Heart left ventricle (tissue), 16 donors: ENCODE measurements at places on chromosomes 16 and 17. TPM values are rescaled to one million over a fixed set of nuclear protein-coding genes. Genes with fewer than 3 reads are reported as not detected.

Gene XAF1
- 14.5 TPM for total RNA-seq

DNA sequence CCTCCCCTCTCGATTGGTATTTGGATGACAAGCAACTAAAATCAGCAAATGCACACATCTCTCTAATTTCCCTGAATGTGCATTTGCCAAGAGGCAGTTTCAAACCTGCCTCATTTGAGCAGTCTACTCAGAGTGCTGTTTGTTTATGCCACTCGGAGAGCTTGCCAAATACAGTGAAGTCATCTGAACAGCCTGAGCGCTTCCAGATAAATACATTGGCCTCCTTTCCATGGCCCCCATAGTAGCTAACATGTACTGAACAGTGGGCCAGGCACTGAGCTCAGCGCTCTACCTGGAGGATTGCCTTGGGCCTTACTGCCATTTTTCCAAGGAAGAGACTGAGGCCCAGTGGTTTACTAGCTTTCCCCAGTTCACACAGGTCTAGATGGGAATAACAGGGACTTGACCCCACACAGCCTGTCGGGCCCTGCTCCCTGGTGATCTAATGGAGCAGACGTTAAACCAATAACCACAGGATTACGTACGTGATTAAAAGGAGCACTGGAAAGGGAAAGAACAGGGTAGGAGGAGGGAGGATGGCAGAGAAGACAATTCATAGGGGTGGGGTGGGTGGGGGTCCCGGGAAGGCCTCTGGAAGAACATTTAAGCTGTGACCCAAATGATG lies 18.7 kb upstream of the ANKRD40CL start:
- no peak overlapping the region for H3K27ac ChIP-seq
- no peak for DNase-seq
- H3K36me3 ChIP-seq = no peaks in the 10 kb centered on the region
- H3K27me3 ChIP-seq = no peaks in the 10 kb centered on the region
- H3K4me3 ChIP-seq = no peak overlapping the region

DNA sequence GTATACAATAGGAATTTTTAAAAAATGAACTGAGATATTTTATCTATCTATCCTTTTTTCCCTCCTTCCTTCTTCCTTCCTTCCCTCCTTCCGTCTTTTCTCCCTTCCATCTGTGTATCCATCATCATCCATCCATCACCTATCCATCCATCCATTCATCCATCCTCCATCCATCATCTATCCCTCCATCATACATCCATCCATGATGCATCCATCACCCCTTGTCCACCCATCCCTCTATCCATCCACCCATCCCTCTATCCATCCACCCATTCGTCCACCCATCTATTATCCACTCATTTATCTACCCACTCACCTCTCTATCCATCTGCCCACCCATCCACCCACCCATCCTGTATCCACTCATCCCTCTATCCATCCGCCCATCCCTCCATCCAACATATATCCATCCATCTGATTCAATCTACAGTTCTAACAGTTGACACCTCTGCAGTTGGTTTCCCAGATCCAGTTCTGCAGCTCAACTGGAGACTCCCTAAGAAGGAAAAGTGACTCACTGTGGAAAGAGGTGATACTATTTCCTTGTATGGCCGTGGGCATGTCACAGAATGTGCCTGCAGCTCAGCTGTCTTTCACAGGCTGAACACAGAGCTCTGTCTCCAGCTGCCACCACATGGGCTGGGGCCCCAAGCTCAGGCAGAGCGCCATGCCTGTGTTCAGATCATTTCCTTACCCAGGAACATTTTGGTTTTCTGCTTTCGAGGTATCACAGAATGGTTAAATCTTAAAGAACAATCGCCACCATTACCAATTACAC lies 130.8 kb downstream of the XYLT1 start:
- no peak overlapping the region for H3K27ac ChIP-seq
- H3K4me1 ChIP-seq = no peaks in the 10 kb centered on the region
- H3K4me3 ChIP-seq = no peak overlapping the region

Gene ZNF213
- 6.7 TPM for total RNA-seq

DNA sequence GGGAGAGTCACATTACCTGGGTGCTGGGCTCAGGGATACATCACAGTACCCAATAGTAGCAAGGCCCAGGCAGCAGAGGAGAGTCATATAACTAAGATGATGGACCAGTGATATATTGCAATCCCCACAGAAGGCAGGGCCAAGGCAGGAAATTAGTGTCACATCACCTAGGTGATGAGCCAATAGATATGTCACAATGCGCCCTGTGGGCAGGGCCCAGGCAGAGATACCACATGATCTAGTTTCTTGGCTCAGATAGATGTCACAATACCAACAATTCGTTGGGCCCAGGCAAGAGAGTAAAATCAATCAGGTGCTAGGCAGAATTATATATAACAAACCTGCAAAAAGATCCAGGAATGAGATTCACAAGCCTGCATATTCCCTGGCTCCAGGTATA lies 2111.5 kb downstream of the TP53TG3F start:
- H3K4me3 ChIP-seq = no peak overlapping the region
- no peak for DNase-seq
- H3K4me1 ChIP-seq = no peaks in the 10 kb centered on the region
- no peaks in the 10 kb centered on the region for H3K36me3 ChIP-seq

- no peak overlapping the region for H3K27ac ChIP-seq
Observed at GRCh38 chr17:71762526-71762925, 358.3 kb upstream of the SOX9 start.

DNA sequence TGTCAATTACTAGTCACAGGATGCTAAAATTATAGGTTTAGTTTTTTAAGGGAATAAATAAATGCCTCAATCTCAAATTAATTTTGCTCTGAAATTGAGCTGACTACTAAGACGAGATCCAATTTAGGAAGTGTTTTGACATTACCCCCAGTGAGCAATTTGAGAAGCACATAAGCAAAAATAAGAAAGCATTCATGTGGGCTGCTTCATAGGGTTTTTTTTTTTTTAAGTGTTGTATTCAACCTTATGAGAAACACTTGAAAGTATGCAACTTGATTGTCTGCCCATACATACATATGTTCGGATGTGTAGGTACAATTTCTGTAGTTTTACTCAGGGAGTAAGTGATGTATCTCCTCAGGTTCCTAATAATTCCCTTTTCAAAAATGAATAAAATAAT lies 77.6 kb downstream of the PRKCA start:
- H3K4me3 ChIP-seq = no peak overlapping the region
- no peaks in the 10 kb centered on the region for H3K27me3 ChIP-seq
- no peaks in the 10 kb centered on the region for H3K36me3 ChIP-seq

Gene SLC47A1
- total RNA-seq = 10.1 TPM

DNA sequence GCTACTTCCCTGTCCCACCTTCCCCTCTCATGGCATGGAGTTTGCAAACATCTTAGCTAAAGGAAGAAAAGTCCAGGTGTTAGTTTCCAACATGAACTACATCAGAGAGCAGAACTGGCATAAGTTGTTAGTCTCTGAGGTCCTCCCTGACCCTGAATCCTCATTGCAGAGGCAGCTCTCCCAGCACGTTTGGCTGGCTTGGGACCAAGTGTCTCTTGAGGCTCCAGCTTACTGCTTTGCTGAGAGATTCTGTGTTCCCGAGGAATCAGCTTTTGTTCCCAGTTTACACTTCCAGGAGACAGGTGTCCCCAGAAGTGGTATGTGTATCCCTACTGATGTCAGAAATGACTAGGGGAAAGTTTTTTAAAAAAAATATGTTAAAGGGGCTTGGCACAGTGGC lies 14.7 kb downstream of the DNAH9 start:
- H3K4me1 ChIP-seq = no peaks in the 10 kb centered on the region
- H3K36me3 ChIP-seq = no peaks in the 10 kb centered on the region
- H3K27me3 ChIP-seq = no peaks in the 10 kb centered on the region

DNA sequence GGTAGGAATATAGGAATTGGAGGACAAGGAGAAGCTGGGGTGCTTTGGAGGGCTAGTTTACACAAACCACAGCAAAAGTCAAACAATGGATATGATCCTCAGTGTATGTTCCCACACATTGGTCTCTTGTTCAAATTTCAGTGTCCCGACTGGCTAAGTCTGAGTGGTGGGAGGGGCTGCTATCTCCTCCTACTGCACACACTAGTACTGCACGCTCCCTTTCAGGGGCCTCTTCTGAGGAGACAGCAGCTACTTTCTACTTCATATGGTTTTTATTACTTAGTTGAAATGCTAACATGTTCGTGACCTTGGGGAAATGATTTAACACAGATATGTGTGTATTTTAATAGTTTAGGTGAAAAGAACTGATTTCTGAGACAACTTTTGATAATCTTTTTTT lies 18.8 kb upstream of the KRT10 start:
- no peaks in the 10 kb centered on the region for H3K27me3 ChIP-seq
- peaks cover 3% of the 10 kb centered on the region for H3K36me3 ChIP-seq
- H3K4me1 ChIP-seq = no peaks in the 10 kb centered on the region
- DNase-seq = no peak
- H3K27ac ChIP-seq = no peak overlapping the region

DNA sequence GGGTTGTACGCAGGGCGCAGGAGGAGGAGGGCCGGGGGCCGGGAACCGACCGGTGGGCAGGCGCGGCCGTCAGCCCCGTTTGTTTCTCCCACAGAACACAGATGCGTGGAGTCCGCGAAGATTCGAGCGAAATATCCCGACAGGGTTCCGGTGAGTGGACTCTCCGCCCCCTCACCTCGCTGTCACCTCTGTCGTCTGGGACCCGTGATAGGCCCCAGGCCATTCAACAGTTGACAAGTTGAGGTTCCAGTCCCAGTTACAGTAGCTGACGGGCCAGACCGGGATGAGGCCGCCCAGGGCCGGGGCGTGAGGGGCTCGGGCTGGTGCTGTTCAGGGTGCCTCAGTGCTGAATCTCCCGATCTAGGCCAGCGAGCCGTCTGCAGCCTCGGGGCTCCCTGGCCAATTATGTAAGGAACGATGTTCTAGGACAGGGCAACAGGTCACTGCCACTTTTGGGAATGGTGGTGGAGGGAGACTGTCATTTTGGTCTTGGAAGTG lies 628 bp downstream of the GABARAPL2 start:
- no peak for DNase-seq
- peak overlapping the region; percentile 93 for H3K27ac ChIP-seq
- peak overlapping the region; percentile 83 for H3K4me3 ChIP-seq
- peaks cover 4% of the 10 kb centered on the region for H3K36me3 ChIP-seq

DNA sequence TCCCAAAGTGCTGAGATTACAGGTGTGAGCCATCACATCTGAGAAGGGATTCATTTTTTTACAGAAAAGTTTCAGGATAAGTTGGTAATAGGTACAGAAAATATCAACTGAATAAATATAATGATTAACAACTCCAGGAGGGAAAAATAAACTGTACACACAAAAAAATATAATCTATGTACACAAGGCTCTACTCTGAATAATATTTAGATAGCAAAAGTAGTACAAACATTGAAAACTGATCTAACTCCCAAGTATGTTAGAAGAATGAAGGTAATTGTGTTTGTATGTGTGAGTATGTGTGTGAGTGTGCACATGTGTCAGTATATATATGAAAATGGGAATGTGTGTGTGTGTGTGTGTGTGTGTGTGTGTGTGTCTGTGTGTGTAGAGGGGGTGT lies 20.4 kb downstream of the TUBD1 start:
- no peak for DNase-seq
- no peak overlapping the region for H3K27ac ChIP-seq
- H3K27me3 ChIP-seq = no peaks in the 10 kb centered on the region
- H3K4me3 ChIP-seq = no peak overlapping the region

- peak overlapping the region; percentile 74 for H3K27ac ChIP-seq
- H3K4me3 ChIP-seq = peak overlapping the region; percentile 46
- H3K36me3 ChIP-seq = no peaks in the 10 kb centered on the region
- no peaks in the 10 kb centered on the region for H3K27me3 ChIP-seq
- peaks cover 64% of the 10 kb centered on the region for H3K4me1 ChIP-seq
- DNase-seq = peak; percentile 78
Observed at GRCh38 chr16:14003074-14003570, 68.0 kb upstream of the MRTFB start.

DNA sequence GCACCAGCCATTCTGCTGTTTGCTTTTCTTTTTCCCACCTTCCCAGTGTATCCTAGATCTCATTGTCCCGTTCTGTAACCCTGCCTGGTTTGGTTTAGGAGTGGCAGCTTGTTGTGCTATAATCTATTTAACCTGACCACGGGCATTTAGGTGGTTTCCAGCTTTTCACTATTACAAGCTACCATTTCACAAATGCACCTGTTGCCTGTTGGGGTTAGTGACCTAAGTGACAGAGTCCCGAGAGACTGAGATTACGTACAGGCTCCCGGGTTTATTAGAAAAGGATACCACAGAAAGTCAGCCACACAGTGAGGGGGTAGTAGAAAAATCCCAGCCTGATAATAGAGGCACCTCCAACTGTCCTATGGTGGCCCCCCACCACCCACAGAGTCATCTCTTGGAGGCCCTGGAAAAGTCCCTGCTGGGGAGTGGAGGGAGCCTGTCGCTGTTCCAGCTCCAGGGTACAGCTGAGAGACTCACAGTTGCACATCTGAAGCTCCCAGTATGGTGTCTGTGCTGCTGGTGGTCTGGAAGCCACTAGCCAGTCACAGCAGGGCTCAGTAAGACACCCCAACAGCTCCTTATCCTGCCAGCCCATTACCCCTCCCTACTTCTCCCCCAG lies 21.2 kb downstream of the CLEC16A start:
- no peak for DNase-seq
- peaks cover 35% of the 10 kb centered on the region for H3K36me3 ChIP-seq
- H3K4me1 ChIP-seq = no peaks in the 10 kb centered on the region

DNA sequence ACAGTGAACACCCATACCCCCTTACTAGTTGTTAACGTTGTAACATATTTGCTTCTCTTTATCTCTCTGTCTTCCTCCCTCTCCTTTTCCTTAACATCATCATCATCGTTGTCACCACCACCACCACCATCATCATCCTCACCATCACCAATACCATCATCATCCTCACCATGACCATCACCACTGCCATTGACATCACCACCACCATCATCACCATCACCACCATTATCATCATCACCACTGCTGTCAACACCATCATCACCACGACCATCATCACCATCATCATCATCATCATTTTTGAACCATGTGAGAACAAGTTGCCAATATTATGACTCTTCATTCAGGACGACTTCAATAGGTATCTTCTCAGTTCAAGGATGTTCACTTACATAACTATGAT lies 35.5 kb downstream of the SHISA6 start:
- peaks cover 6% of the 10 kb centered on the region for H3K27me3 ChIP-seq
- no peaks in the 10 kb centered on the region for H3K36me3 ChIP-seq
- no peaks in the 10 kb centered on the region for H3K4me1 ChIP-seq
- no peak overlapping the region for H3K4me3 ChIP-seq

DNA sequence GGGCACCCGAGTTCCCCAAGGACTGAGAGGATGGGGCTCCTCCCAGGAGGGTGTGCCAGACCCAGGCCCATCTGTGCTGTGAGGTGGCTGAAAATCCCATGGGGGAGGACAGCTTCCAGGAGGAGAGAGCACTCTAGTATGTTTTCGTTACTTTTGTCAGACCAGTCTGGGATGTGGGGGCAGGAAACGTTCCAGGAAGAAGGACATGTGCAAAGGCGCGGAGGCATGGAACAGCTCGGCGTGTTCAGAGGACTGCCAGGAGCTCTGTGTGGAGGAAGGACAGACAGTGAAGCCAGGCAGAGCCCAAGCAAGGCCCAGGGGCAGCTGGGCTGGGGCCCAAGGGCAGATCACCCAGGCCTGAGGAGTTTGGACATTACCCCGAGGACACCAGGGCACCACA lies 7.0 kb downstream of the CA4 start:
- DNase-seq = no peak
- no peak overlapping the region for H3K27ac ChIP-seq
- no peak overlapping the region for H3K4me3 ChIP-seq
- H3K27me3 ChIP-seq = no peaks in the 10 kb centered on the region
- H3K36me3 ChIP-seq = no peaks in the 10 kb centered on the region
- H3K4me1 ChIP-seq = peaks cover 41% of the 10 kb centered on the region

GRCh38 chr16:69471121-69471520 lies 46.7 kb downstream of the CYB5B start:
- H3K27ac ChIP-seq = no peak overlapping the region
- no peaks in the 10 kb centered on the region for H3K27me3 ChIP-seq
- no peak for DNase-seq
